Memory B cell (primary cell): ENCODE measurements at places on chromosomes 3 and 15.

- no peaks in the 10 kb centered on the region for H3K27me3 ChIP-seq
- H3K36me3 ChIP-seq: no peaks in the 10 kb centered on the region
- H3K27ac ChIP-seq: no peak overlapping the region
- H3K4me3 ChIP-seq: no peak overlapping the region
These were observed 263.4 kb upstream of the WNT5A start for GRCh38 chr3:55750525-55750924.

DNA sequence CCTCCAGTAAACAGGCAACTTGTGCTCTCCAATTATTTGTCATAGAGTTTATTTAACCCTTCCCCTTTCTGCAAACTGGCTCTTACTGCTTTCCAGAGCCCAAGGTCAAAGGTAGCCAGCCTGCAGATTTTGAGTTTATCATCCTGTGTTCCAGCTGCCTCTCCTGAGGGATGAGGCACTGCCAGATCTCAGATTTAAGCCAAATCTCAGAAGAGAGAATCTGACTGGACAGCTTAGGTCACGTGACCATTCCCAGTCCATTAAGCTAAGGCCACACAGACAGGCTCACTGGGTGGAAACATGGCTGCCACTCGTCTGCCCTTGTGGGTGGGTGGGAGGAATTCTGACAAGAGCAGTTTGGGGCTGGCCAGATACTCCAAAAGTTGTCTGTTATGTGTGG lies 8.6 kb upstream of the SIAH2 start:
- no peaks in the 10 kb centered on the region for H3K27me3 ChIP-seq
- DNase-seq: no peak
- H3K36me3 ChIP-seq: no peaks in the 10 kb centered on the region
- H3K27ac ChIP-seq: no peak overlapping the region
- no peaks in the 10 kb centered on the region for H3K4me1 ChIP-seq

GRCh38 chr3:45100981-45101407 lies 45.2 kb downstream of the CDCP1 start:
- no peak for DNase-seq
- H3K4me1 ChIP-seq: no peaks in the 10 kb centered on the region
- no peak overlapping the region for H3K4me3 ChIP-seq
- no peak overlapping the region for H3K27ac ChIP-seq

GRCh38 chr3:76679541-76679940 lies 360.4 kb upstream of the ROBO2 start:
- no peak overlapping the region for H3K4me3 ChIP-seq
- no peaks in the 10 kb centered on the region for H3K4me1 ChIP-seq
- no peak for DNase-seq
- no peak overlapping the region for H3K27ac ChIP-seq
- H3K36me3 ChIP-seq: no peaks in the 10 kb centered on the region

DNA sequence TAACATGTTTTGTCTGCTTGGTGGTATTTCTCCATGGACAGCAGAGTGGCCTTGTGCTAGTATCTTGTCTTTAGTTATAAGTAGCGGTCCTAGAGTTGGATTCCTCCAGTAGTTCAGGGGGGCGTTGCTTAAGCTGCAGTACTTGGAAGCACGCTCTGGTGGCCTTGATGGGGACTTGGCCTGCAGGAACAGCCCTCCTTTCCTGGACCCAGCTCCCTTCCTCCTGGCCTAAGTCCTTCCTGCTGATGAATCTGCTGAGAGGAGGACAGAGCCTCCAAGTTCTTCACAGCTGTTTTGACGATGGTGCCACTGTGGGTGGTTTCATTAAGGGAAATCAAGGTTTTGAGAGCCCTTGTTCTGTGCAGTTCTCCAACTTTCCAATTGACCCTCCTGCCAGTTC lies 38.6 kb upstream of the SEC22A start:
- H3K36me3 ChIP-seq: peaks cover 23% of the 10 kb centered on the region
- H3K4me3 ChIP-seq: no peak overlapping the region
- no peaks in the 10 kb centered on the region for H3K4me1 ChIP-seq
- H3K27ac ChIP-seq: no peak overlapping the region
- no peaks in the 10 kb centered on the region for H3K27me3 ChIP-seq

GRCh38 chr3:64741341-64741740 lies 53.5 kb upstream of the ADAMTS9 start:
- no peaks in the 10 kb centered on the region for H3K4me1 ChIP-seq
- H3K4me3 ChIP-seq: no peak overlapping the region
- H3K36me3 ChIP-seq: no peaks in the 10 kb centered on the region
- DNase-seq: no peak

GRCh38 chr15:101128221-101129015 lies 123.4 kb downstream of the CHSY1 start:
- H3K4me1 ChIP-seq: peaks cover 57% of the 10 kb centered on the region
- DNase-seq: no peak
- peak overlapping the region; percentile 93 for H3K27ac ChIP-seq
- peak overlapping the region; percentile 66 for H3K4me3 ChIP-seq
- no peaks in the 10 kb centered on the region for H3K27me3 ChIP-seq

DNA sequence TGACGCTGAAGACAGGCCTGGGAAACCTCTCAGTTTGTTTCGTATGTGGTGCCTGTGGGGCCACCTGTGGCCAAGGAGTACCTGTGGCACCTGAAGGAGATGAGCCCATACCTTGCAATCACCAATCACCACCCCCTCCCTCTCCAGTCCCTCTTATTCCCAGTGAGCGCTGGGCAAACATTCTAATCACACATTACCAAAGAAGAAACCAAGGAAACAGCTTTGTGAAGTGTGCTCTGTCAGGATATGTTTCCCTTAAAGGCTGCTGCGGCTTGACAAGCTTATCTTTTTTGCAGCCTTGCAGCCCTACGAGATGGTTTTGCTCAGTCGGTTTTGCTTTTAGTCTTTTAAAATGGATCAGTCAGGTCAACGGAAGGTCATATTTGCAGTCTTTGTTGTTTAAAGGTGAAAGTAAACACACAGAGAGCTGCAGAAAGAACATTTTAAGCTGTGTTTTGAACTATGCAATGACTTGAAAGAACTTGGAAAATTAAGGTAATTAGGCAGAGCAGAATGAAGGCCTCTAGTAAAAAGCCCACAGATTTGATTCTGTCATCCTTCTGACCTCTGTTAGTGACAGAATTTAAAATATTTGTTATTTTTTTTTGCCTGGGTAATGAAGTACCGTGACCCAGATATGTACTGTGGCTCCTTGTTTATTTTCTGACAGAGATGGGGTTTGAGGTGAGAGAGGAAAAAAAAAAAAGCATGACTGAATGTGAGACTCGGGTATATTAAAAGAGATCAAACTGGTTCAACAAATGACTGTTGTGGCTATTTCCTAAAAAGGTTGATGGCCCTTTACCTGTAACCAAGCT lies 461.4 kb downstream of the NSUN3 start:
- DNase-seq: no peak
- no peak overlapping the region for H3K27ac ChIP-seq
- no peaks in the 10 kb centered on the region for H3K4me1 ChIP-seq
- no peaks in the 10 kb centered on the region for H3K27me3 ChIP-seq
- H3K4me3 ChIP-seq: no peak overlapping the region

- no peaks in the 10 kb centered on the region for H3K36me3 ChIP-seq
- no peaks in the 10 kb centered on the region for H3K4me1 ChIP-seq
These were observed 353.0 kb downstream of the PLOD2 start for GRCh38 chr3:145807990-145808389.

GRCh38 chr15:62951481-62951880 lies 91.1 kb upstream of the TPM1 start:
- no peak for DNase-seq
- no peaks in the 10 kb centered on the region for H3K36me3 ChIP-seq

- H3K27ac ChIP-seq: no peak overlapping the region
- no peak overlapping the region for H3K4me3 ChIP-seq
- DNase-seq: no peak
- H3K36me3 ChIP-seq: no peaks in the 10 kb centered on the region
- H3K4me1 ChIP-seq: peaks cover 2% of the 10 kb centered on the region
These were observed 80.5 kb upstream of the NEO1 start for GRCh38 chr15:72971766-72972165.

GRCh38 chr3:64693031-64693430 lies 5.2 kb upstream of the ADAMTS9 start:
- no peak for DNase-seq
- H3K27me3 ChIP-seq: peaks cover 7% of the 10 kb centered on the region
- H3K4me3 ChIP-seq: no peak overlapping the region
- peaks cover 3% of the 10 kb centered on the region for H3K36me3 ChIP-seq
- H3K4me1 ChIP-seq: peaks cover 4% of the 10 kb centered on the region

DNA sequence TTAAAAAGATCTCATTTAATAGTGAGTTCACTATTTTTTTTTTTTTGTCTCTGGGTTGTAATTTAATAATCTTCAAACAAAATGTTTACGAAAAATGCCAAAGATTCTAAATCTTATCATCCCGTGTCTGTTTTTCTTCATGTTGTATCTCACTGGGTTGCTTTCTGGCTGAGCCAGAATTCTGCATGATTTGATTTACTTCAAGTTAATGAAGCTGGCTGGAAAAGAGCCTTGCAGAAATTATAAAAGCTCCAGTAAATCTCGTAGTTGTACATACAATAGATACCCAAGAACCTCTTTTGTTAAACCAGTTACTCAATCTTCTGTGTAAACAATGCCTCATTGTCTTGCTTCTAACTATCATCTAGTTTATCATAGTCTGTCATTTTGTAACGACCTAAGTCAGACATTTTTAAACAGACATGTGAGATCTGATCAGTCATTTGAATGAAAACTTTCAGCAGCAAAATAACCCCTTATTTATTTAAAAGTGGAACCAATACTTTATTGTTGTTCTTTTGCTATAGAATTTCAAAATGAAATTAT lies 249.0 kb downstream of the MCTP2 start:
- no peaks in the 10 kb centered on the region for H3K27me3 ChIP-seq
- peaks cover 44% of the 10 kb centered on the region for H3K36me3 ChIP-seq
- no peak overlapping the region for H3K4me3 ChIP-seq
- H3K27ac ChIP-seq: no peak overlapping the region

GRCh38 chr15:79209690-79210089 lies 72.8 kb upstream of the ANKRD34C start:
- no peak overlapping the region for H3K27ac ChIP-seq
- H3K4me1 ChIP-seq: no peaks in the 10 kb centered on the region
- no peak for DNase-seq
- no peaks in the 10 kb centered on the region for H3K36me3 ChIP-seq
- H3K27me3 ChIP-seq: peaks cover 21% of the 10 kb centered on the region

DNA sequence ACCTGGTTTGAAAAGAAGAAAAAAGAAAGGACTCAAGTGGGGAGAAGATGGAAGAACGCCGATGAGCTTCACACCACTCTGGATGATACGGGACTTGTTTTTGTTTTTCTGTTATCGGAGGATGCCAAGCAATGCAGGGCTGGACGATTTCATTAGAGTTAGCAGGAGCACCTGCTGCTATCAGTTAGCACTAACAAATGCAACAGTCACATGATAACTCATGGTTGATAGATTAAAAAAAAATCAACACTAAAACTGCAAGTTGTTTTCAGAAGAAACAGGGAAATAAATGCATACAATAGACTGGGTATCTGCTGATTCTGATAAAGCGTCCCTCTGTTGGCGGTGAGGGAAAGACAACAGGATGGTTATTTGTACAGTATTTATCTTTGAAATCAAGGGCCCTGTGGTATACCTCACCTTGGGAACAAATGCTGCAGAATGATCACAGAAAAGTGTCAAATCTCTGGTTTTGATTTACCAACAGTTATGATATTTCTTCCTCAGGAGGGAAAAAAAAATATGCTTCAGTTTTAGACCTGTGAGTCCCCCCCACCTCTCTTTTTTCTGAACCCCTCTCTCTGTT lies 575.1 kb downstream of the FOXP1 start:
- H3K4me3 ChIP-seq: no peak overlapping the region
- peaks cover 4% of the 10 kb centered on the region for H3K36me3 ChIP-seq
- H3K27me3 ChIP-seq: no peaks in the 10 kb centered on the region
- DNase-seq: no peak
- H3K27ac ChIP-seq: peak overlapping the region; percentile 98

GRCh38 chr3:114452256-114452655 lies 158.4 kb downstream of the TIGIT start:
- H3K36me3 ChIP-seq: peaks cover 3% of the 10 kb centered on the region
- peaks cover 29% of the 10 kb centered on the region for H3K4me1 ChIP-seq
- no peak for DNase-seq
- peak overlapping the region; percentile 62 for H3K4me3 ChIP-seq
- no peaks in the 10 kb centered on the region for H3K27me3 ChIP-seq

DNA sequence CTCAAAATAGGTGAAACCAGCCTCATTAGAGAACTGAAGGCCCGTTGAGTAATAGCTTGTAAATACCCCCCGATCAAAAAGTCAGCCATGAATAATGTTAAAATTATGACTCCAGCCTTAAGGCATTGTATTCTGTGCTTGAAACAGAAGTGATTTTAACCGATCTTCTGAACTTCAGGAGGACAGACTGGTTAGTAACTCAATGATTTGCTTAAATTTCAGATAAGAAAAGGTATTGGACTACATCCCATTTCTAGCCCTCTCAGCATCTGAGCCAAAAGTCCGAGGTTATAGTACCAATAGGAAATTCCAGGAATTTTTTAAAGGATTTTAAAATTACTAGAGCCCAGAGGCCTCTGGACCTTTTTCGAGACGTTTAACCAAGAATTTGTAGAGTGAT lies 67.7 kb upstream of the FGF12 start:
- no peaks in the 10 kb centered on the region for H3K4me1 ChIP-seq
- peaks cover 7% of the 10 kb centered on the region for H3K36me3 ChIP-seq
- H3K4me3 ChIP-seq: no peak overlapping the region
- DNase-seq: no peak
- H3K27me3 ChIP-seq: peaks cover 4% of the 10 kb centered on the region

DNA sequence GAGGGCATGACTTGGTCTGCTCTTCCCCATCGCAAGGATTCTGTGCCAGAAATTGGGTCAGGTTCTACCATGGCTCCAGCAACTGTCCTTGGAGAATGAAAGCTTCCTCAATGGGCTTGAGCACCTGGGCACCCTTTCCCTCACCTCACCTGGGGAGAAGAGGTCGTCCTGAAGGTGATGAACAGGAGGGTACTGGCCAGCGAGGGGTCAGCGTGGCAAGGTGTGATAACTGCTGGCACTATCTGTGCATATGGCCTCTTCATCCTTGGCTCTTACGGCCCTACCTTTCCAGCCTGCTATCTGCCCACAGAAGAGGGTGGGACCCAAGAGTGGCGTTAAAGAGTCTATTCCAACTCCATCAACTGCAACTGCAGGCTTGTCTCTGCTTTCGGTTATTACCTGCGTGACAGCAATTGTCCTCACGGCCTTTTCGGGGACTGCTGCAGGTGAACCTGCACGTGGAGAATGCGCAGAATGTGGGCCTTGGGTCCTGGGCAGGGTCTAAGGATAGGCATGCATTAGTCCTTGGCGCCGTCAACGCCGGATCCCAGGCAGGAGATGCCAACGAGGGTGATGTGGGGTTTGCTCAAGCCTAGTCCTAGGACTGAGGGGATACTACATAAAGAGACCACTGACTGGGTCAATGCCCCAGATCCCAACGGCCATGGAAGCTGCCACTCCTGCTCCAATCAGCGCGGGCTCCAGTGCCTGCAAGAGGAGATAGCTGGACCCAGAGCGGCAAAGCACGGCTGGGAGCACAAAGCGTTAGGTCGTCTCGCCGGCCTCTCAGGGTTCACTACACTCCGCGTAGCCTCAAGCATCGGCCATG lies 625 bp upstream of the RBM15B start:
- H3K27ac ChIP-seq: peak overlapping the region; percentile 77
- H3K4me3 ChIP-seq: peak overlapping the region; percentile 68
- no peak for DNase-seq
